ENCODE measurements at places on chromosomes 16 and 17. TPM values are rescaled to one million over a fixed set of nuclear protein-coding genes. Genes with fewer than 3 reads are reported as not detected.
A peak's percentile ranks its signal among the peaks of the same experiment; 100 is the strongest.

The TBC1D3G gene
- not detected for total RNA-seq

The KRT27 gene
- total RNA-seq: not detected

The HES7 gene
- 4.0 TPM for total RNA-seq

The ITGB3 gene
- not detected for total RNA-seq

The HSF5 gene
- 3.2 TPM for total RNA-seq

The CPNE7 gene
- 9.5 TPM for total RNA-seq

The C1QBP gene
- 470 TPM for total RNA-seq

DNA sequence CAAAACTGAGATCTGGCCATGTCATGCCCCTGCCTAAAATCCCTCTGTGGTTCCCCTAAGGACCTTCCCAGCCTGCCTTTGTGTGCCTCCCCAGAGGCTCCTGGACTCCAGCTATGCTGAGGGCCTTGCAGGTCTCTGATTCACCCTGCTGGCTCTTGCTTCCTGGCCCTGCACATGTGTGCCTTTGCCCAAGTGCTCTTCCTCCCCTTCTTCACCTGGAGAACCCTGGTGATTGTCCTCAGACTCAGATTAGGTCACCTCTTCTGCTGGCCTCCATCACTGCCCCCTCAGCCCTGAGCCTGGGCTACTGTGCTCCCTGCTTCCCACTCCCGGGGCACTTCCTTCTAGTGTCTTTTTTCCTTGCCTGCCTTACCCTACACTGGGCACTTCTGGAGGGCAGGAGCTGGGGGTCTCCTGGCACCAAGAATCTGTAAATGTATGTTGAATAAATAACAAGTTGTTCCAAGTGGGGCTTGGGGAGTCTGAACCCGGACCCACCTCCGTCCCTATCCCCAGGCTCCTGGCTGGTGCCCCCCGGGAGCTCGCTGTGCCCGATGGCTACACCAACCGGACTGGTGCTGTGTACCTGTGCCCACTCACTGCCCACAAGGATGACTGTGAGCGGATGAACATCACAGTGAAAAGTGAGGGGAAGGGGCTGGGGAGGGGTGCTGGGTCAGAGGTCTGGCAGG lies 7.8 kb downstream of the ITGA3 start:
- H3K4me1 ChIP-seq: no peaks in the 10 kb centered on the region
- no peak overlapping the region for H3K27ac ChIP-seq
- no peak overlapping the region for H3K4me3 ChIP-seq

DNA sequence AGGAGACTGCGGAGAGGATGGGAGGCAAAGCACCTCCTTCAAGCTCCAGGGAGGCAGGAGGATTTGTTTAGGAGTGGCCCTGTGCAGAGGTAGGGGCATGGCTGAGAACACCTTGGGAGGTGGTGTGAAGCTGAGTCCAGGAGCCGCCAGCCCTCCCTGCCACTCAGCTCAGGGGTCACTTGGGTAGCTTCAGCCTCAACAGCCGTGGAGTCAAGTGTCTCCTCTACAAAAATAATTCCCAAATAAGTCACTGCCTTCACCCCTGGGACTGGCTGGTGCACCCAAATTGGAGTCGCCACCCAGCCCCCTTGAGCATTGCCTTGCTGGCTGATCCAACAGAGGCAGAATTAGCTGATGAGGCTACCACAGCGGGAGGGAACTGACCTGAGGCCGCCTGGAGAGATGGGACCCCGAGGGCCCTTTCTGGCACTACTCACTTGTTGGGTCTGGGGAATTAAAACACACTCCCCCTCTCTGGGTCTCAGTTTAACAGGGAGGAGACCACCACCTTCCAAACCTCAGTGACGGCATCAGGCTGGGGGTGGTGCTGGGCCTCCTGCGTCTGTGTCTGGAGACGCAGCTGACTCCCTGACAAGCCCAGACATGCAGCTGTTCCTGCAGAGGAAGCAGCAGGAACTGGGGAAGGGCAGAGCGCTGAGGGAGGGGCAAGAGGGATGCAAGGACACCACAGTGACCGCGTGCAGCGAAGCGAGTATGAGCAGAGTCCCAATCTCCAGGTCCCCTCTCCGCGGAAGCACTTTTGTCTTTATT lies 87.9 kb upstream of the TOB1 start:
- peaks cover 8% of the 10 kb centered on the region for H3K4me1 ChIP-seq
- H3K36me3 ChIP-seq: no peaks in the 10 kb centered on the region
- no peak for DNase-seq
- H3K27me3 ChIP-seq: no peaks in the 10 kb centered on the region
- H3K27ac ChIP-seq: no peak overlapping the region
- no peak overlapping the region for H3K4me3 ChIP-seq

GRCh38 chr17:7439462-7440112 lies at the start of gene FGF11:
FGF11 (plus strand) TSS chr17:7439512; CDS start chr17:7439621, 109 bp downstream.
- peaks cover 31% of the 10 kb centered on the region for H3K4me1 ChIP-seq
- peaks cover 21% of the 10 kb centered on the region for H3K36me3 ChIP-seq
- peaks cover 45% of the 10 kb centered on the region for H3K27me3 ChIP-seq
- peak within 1 kb of the TSS; percentile 94 for H3K4me3 ChIP-seq
- peak within 1 kb of the TSS; percentile 70 for H3K27ac ChIP-seq

DNA sequence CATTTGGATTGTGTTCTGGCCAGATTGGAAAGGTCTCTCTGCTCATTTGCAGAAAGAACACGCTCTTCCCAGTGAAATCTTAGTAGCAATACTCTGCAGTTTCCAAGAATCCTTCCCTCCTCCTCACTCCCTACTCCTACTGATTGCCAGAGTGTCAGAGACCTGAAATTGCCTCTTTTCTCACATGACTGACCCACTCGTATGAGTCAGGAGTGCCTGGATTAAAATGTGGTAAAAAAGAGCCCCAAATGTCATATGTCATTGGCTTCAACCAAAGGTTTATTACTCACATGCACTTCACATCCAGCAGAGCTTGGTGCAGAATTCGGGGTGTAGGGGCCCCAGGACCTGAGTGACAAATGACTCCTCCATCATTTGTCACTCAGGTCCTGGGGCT lies 39.7 kb upstream of the IRX3 start:
- H3K27ac ChIP-seq: no peak overlapping the region
- H3K4me1 ChIP-seq: no peaks in the 10 kb centered on the region
- H3K36me3 ChIP-seq: no peaks in the 10 kb centered on the region
- peaks cover 3% of the 10 kb centered on the region for H3K27me3 ChIP-seq

DNA sequence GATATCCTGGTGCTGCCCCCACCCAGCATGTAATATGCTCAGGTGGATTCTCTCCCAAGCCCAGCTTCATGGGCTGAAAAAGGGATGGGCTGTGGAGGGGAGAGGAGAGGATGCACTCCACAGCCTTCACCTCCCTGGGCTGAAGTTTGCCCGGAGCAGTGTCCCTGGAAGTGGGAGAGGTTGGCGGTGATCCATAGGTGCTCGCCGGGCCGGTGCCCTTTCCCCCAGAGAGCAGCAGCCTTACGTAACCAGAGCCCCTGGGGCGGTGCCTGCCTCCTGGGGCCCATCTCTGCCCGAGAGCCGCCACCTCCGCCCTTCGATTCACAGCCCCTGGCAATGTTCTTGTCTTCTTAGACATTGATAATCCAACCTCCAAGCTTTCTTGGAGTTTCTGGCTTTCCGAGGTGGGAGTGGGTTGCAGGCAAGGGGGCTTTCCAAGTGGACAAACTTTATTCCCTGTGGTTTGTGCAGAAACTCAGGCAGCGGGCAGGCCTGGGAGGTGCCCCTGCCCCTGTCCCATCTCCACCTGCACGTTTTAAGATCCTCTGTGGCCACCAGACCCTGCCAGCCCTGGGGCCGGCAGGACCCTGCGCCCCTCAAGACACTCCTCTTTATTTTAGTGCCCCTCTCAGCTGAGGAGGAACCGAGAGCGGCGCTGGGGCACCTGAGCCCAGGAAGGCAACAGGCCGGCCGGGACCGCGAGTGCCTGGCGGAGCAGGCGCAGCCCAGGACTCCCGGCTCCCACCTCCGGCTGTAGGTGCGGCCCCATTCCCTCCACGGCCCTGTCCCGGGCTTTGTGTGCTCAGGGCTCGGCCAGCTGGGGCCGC lies 3.1 kb upstream of the WDR90 start:
- H3K4me1 ChIP-seq: peaks cover 19% of the 10 kb centered on the region
- no peaks in the 10 kb centered on the region for H3K27me3 ChIP-seq
- H3K4me3 ChIP-seq: no peak overlapping the region
- no peak for DNase-seq
- peaks cover 7% of the 10 kb centered on the region for H3K36me3 ChIP-seq

GRCh38 chr17:55245986-55246385 lies 18.8 kb upstream of the HLF start:
- peaks cover 25% of the 10 kb centered on the region for H3K27me3 ChIP-seq
- H3K4me3 ChIP-seq: no peak overlapping the region

DNA sequence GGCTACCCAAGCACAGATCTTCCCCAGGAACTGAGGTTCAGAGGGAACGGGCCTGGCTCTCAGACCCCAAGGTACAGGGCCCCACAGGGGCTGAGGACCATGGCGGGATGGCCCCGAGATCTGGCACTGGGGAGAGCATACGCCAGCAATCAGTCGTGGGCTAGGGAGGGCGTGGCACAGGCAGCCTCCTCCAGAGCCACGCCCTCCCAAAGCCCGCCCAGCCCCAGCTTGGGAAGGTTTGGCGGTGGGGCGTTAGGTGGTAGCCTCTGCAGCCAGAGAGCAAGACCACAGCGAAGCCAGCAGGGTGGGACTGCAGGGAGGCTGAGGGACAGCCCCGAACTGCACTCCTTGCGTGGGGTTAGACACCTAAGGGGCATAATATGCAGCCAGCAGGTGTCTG lies 11.6 kb downstream of the WNT9B start:
- H3K27ac ChIP-seq: no peak overlapping the region
- H3K4me3 ChIP-seq: no peak overlapping the region
- H3K36me3 ChIP-seq: no peaks in the 10 kb centered on the region
- no peak for DNase-seq
- no peaks in the 10 kb centered on the region for H3K4me1 ChIP-seq

DNA sequence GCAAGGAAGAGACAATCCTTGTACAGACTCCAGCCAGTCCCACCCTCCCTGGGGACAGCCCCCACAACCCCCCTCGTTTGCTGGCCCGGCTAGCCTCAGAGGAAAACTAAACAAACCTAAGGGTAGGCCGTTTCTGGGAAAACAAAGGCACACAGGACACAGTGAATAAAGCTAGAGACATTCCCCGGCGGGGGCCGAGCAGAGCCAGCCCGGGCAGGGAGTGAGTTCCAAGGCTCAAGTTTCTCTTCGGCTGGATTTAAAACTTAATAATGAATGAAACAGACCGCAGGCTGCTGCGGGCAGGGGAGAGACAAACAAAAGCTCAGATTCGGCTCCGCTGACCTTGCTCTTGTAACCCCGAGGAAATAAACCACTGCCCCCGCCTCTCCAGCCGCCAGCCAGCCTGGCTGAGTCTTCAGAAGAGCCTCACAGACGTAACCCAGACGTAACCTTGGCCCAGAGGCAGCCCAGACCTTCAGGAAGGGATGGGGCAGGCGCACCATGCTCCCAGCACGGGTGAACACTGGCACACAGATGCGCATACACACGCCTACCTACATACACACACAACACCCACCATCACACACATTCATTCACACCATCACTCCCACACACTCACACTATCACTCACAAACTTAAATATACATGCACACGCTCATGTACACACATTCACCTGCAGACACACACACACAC lies 216.0 kb downstream of the ZNF423 start:
- DNase-seq: no peak
- no peaks in the 10 kb centered on the region for H3K4me1 ChIP-seq
- no peak overlapping the region for H3K4me3 ChIP-seq
- H3K27me3 ChIP-seq: no peaks in the 10 kb centered on the region

DNA sequence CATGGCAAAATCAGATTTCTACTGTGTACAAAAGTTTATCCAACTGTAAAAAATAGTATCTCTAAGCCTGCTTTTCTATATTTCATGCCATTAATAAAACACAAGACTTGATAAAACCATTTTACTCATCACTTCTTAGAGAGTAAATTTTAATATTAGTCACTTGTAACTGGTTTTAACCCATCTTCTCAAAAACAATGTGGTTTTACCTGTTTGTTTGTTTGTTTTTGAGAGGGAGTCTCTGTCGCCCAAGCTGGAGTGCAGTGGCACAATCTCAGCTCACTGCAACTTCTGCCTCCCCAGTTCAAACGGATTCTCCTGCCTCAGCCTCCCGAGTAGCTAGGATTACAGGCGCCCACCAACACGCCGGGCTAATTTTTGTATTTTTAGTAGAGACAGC lies 32.1 kb downstream of the UBE2G1 start:
- DNase-seq: no peak
- peaks cover 48% of the 10 kb centered on the region for H3K4me1 ChIP-seq
- H3K27ac ChIP-seq: peak overlapping the region; percentile 75
- peaks cover 3% of the 10 kb centered on the region for H3K36me3 ChIP-seq
- no peak overlapping the region for H3K4me3 ChIP-seq
